Urothelium cell line (cell line): ENCODE measurements at places on chromosomes 13 and 19.
A peak's percentile ranks its signal among the peaks of the same experiment; 100 is the strongest.

- DNase-seq: no peak
These were observed 8.9 kb downstream of the FPR1 start for GRCh38 chr19:51742789-51743188.

GRCh38 chr19:51808333-51808986 lies 13.5 kb downstream of the FPR3 start:
- peak; percentile 43 for DNase-seq

- DNase-seq: no peak
These were observed 242.2 kb downstream of the DCLK1 start for GRCh38 chr13:35888981-35889380.

DNA sequence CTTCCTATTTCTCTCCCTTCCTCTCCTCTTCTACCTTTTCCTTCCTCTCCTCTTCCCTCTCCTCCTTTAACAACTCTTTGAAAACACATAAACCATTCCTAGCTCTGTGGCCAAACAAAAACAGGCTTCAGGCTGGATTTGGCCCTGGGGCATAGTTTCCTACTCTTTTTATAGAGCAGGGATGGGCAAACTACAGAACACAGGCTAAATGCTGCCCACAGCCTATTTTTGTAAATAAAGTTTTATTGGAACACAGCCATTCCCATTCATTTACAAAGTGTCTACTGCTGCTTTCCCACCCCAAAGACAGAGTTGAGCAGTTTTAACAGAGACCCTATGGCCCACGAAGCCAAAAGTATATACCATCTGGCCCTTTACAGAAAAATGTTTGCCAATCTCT lies 35.4 kb downstream of the LHFPL6 start:
- DNase-seq: no peak

DNA sequence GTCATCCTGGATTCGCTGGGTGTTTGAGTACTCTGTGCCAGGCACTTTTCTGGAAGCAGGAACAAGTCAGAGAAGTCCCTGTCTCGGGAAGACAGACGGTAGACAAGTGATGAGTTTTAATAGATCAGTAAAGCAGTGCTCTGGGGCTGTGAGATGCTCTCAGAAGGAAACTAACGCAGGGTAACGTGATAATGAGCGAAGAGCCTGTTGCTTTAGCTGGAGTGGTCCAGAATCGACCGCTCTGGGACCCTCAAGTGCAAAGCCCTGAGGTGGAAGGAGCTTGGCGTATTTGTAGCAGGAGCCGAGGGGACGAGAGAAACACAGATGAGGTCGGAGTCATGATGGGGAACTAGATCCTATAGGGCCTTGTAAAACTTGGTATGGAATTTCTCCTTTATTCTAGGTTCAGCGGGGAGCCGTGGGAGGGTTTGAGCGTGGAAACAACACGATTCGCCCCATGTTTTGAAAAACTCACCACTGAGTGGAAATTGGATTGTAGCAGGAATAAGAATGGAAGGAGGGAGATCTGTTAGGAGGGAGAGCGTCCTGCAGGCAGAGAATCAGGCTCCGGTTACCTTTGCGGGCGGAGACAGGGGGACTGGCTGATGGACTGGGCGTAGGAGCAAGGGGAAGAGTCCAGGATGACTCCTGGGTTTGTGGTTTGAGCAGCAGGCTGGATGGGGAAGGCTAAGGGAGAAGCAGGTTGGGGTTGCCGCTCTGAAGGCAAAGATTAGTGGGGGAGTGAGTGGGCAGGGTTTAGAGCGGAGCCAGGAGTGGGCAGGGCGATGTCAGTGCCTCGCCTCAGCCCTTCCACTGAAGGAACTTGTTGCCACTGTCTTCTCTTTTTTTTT lies 763 bp downstream of the POLD1 start:
- peak; percentile 8 for DNase-seq

- DNase-seq: no peak
These were observed 77.3 kb downstream of the DNAJC15 start for GRCh38 chr13:43100667-43101066.

DNA sequence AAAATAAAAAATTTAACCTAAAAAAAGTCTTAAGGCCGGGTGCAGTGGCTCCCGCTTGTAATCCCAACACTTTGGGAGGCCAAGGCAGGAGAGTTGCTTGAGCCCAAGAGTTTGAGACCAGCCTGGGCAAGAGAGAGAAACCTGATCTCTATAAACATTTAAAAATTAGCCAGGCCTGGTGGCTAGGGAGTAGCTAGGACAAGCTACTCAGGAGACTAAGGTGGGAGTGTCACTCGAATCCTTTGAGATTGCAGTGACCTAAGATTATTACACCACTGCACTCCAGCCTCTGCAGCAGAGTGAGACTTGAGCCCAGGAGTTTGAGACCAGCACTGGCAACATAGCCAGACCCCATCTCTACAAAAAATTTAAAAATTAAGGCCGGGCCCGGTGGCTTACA lies 1.1 kb downstream of the CCDC97 start:
- DNase-seq: no peak
